Glomerular endothelial cell (primary cell): ENCODE measurements at places on chromosomes 3 and 15.

DNA sequence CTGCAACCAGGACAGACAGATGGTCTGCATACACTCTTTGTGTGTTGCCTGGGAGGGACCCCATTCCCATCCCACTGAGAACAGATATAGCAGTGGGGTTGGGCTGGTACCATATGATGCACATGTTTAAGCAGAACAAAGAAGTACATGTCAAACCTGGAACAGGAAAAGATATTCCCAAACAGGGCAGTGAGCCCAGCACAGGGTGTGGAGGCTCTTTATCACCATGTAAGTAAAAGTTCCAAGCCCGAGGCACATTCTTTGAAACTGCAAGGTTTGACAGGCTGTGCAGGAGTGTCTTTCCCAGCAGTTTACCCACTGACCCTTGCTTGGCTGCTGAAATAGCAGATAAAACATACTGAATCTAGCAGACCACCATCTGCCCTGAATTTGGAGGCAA lies 5.3 kb upstream of the ZNF445 start:
- no peak for DNase-seq

DNA sequence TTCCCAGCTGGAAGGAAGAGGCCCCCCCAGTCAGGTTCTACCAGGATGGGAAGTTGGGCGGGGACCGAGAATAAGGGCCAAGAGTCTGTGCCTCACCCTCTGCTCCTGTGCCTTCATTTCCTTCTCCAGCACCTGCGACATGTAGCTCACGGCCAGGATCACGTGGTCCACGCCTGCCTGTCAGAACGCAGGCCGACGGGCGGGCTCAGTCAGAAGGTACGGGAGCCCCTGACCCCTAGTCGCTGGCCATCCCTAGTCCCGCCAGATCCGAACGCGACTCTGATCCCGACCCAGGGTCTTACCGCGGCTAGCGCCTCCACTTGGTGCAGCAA lies 489 bp downstream of the GMPPB start:
- DNase-seq = no peak

DNA sequence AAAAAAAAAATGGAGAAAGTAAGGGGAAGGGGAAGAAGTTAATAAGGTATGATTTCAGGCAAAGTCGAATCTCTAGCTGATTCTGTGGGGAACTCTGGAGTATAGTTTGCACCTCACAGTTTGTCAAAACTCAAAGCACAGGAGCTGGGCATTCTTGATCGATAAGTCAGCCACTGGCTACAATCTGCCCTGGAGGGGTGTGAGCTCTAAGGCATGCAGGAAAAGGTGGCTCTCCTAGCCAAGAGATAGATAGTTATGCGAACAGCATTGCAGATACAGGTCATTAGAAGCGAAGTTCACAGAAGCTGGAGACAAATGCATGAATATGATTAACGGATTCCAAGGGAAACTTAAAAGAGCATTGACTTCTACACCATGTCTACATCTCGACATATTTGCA lies 952.6 kb downstream of the AGBL1 start:
- no peak for DNase-seq

- no peak for DNase-seq
These were observed 15.7 kb upstream of the TM2D3 start for GRCh38 chr15:101667881-101668280.

GRCh38 chr3:151210676-151211381 lies 7.8 kb upstream of the GPR171 start:
- DNase-seq = no peak

GRCh38 chr15:70267306-70267705 lies 169.6 kb upstream of the TLE3 start:
- DNase-seq = no peak

GRCh38 chr15:52255008-52255407 lies 40.6 kb downstream of the MYO5C start:
- DNase-seq = no peak

- DNase-seq = no peak
These were observed 27.6 kb downstream of the LMCD1 start for GRCh38 chr3:8529181-8529637.
